ENCODE measurements at places on chromosomes 7 and 10. TPM values are rescaled to one million over a fixed set of nuclear protein-coding genes. Genes with fewer than 3 reads are reported as not detected.

Gene SPDYE1
- not detected for total RNA-seq

Gene CHST15
- total RNA-seq = 0.46 TPM

Gene GSTO2
- total RNA-seq = 2.6 TPM

Gene AOC1
- not detected for total RNA-seq

Gene PLXDC2
- 19.0 TPM for total RNA-seq

Gene GPC2
- total RNA-seq = 6.0 TPM

Gene BZW2
- total RNA-seq = 128 TPM

Gene EPDR1
- 32.8 TPM for total RNA-seq

Gene TBATA
- total RNA-seq = not detected

Gene VIM
- 2,353 TPM for total RNA-seq

Gene LARP4B
- total RNA-seq = 19.9 TPM

Gene LDB3
- 0.30 TPM for total RNA-seq

Gene RELN
- under 0.01 TPM for total RNA-seq

Gene TFPI2
- 649 TPM for total RNA-seq

Gene NAT16
- not detected for total RNA-seq

Gene POLR2J3
- 18.4 TPM for total RNA-seq

Gene ARHGEF35
- 0.59 TPM for total RNA-seq

Gene GPR146
- total RNA-seq = 3.8 TPM

Gene CADPS2
- total RNA-seq = 8.6 TPM

Gene SRRM3
- total RNA-seq = 0.30 TPM

Gene CSGALNACT2
- total RNA-seq = 20.5 TPM

Gene PRRT4
- total RNA-seq = not detected

Gene PTF1A
- total RNA-seq = not detected

Gene STEAP4
- not detected for total RNA-seq

Gene NXPH1
- not detected for total RNA-seq

Gene EBLN1
- not detected for total RNA-seq

Gene MYOZ1
- 0.05 TPM for total RNA-seq

Gene GDF2
- total RNA-seq = not detected

Gene RAMP3
- not detected for total RNA-seq

Gene DENND2A
- under 0.01 TPM for total RNA-seq

Gene MSMB
- total RNA-seq = not detected

Gene DLX6
- total RNA-seq = not detected

Gene NKX1-2
- total RNA-seq = not detected

Gene UBN2
- total RNA-seq = 7.5 TPM

Gene BAMBI
- total RNA-seq = 9.8 TPM

Gene TBRG4
- 54.1 TPM for total RNA-seq

Gene MDH2
- total RNA-seq = 28.5 TPM

Gene PRKCQ
- total RNA-seq = 0.55 TPM

Gene GIMAP1
- total RNA-seq = not detected

Gene BTBD16
- not detected for total RNA-seq

Gene C7orf33
- total RNA-seq = not detected

Gene PPP1R3A
- not detected for total RNA-seq

Gene AKR1C4
- total RNA-seq = not detected

Gene FAM241B
- 0.89 TPM for total RNA-seq

Gene PON1
- not detected for total RNA-seq

Gene WEE2
- not detected for total RNA-seq

Gene ACBD7
- 0.30 TPM for total RNA-seq

Gene CYP3A7
- total RNA-seq = 0.30 TPM

Gene NEBL
- under 0.01 TPM for total RNA-seq

Gene DGKI
- total RNA-seq = 15.5 TPM

Gene ESYT2
- total RNA-seq = 123 TPM

Gene SLC39A12
- total RNA-seq = not detected
